ENCODE measurements at places on chromosomes 7 and 10. TPM values are rescaled to one million over a fixed set of nuclear protein-coding genes. Genes with fewer than 3 reads are reported as not detected.
A peak's percentile ranks its signal among the peaks of the same experiment; 100 is the strongest.

Gene RUFY2
- 37.3 TPM for total RNA-seq

Gene ITGB8
- 79.2 TPM for total RNA-seq

Gene APBB1IP
- 5.9 TPM for total RNA-seq

Gene NRG3
- not detected for total RNA-seq

GRCh38 chr10:45461034-45461433, 87.0 kb downstream of the ALOX5 start:
- DNase-seq = no peak

GRCh38 chr7:55237156-55237893, 127.8 kb upstream of the LANCL2 start:
- DNase-seq = no peak

DNA sequence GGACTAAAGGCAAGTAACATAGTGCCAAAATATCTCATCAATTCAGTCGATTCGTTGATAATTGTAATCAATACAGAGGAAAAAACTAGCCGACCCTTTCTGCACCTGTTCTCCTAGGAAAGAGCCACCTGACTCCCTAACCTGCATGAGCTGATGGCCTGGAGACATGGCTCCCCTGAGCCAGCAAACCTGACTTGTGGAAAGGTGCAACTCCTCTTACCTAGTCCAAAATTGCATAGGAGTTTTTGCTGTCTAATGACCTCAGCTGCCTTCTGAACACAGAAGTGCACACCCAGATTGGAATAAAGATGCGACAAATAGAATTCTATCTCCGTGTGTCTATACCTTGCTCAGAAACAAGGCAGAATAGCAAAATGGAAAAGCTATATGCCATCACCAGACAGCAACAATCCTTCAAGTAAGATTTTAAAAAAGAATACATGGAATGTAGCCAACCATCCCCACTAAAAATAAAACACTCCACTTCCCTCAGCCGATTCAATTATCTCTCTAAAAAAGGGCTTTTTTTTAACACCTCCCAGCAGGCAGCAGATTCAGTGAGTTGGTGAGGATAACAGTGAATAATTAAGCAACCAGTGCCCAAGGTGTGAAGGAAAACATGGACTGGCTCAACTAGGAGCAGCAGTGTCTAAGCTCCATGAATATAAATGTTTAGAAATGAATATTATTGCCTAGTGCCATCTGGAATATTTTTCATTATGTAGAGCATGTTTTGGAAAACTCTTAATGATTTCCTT, 26.6 kb upstream of the LMTK2 start:
- DNase-seq = no peak

GRCh38 chr10:102643336-102644065, 778 bp upstream of the TRIM8 start:
- peak; percentile 78 for DNase-seq

DNA sequence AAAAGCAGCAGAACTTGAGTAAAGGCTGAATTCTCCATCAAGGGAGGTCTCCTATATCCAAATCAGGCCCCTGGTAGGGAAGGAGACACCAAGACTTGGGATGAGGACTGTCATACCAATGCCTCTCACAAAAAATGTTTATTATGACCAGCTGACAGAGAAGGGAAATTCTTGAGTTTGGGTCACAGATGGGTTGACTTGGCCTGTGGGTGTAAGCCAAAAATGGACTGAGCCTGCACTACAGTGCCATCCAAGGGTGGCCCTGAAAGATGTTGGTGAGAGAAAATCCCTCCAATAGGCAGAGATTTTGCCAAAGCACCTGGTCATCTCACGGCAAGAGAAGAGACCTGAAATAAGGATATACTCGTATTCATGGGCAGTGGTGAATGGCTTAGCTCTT, 27.0 kb upstream of the PPIF start:
- no peak for DNase-seq

- DNase-seq = no peak
Observed at GRCh38 chr7:22945584-22945983, 68.3 kb downstream of the HYCC1 start.

DNA sequence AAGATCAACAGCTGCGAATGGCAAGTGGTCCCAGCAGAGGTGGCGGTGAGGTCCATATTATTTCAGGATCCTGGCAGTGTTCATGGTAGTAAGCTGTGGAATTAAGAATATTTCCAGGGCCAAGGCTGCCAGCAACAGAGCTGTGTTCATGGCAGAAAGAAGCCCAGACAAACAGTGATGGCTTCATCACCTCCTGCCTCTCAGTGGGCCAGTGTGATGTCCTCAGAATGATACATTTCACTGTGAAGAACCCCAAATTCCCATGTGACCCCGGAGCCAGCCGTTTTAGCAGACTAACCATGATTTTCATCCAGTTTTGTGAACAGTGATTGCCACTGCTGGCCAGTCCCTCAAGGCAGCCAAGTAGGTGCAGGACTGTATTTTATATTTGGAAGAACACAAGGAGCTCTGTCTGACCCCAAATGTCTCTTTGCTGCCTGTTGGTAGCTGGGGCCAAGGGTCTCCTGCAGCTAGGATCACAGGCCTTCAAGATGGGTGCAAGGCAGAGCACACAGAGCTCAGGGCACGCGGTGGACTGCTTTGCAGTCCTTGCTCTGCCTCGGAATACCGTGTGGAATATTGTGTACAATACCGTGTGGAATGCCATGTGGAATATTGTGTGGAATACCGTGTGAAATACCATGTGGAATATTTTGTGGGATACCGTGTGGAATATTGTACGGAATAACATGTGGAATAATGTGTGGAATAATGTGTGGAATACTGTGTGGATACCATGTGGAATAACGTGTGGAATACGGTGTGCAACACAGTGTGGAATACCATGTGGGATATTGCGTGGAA, 132.3 kb upstream of the CHST15 start:
- DNase-seq = no peak

GRCh38 chr7:100356416-100357068, 1.4 kb upstream of the PILRB start:
- DNase-seq = no peak

DNA sequence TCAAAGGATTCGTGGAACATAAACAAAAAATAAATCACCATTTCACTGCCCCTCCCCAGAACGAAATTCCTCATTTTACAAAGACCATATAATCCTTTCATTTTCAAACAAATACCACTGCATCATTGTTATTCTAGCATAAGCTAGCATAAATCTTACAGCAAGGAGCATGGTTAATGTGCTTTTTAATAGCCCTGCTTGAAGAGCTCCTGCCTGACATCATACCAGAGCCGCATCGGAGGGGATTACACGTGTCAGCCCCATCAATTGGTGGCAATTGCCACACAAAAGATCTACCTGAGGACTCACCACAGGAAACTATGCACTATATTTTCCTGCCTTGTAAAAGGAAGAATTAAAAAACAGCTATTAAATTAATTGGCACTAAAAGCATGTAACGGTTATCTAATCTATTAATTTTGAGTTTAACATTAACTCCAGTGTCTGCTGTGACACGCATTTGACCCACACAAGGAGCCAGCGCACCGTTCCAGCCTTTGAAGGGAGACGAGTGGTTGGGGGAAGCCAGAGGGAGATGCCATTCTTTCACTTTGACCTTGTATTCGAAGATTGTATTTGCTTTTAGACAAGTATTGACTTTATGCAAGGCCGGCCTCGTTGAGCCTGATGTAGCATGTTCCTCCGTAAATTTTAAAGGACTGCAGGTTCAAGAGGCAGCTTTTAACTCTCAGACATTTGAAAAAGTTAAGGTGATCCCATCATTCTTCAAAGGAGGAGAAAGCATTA, 261.1 kb upstream of the RNF32 start:
- no peak for DNase-seq

GRCh38 chr7:8146106-8146787, 115.7 kb downstream of the ICA1 start:
- DNase-seq = no peak

GRCh38 chr7:47690902-47691558, 109.1 kb upstream of the TNS3 start:
- DNase-seq = peak; percentile 90

DNA sequence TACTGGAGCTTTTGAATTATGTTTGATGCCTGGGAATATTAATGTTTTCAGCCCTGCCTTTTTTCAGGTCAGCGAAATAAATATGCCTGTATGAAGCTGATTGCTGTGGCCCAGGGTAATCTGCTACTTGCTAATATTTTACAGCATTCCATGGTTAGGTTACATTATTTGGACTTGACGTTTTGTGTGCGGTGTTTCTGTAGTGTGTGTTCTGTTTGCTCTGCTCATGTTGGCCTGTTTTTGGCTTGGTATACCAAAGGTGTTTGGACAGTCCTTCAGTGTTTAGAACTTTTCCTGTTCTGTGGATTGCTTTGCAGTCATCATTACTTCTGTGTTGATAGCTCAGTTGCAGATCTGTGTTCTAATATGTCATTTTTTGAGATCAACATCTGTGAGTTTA, 11.5 kb downstream of the ZRANB1 start:
- no peak for DNase-seq

DNA sequence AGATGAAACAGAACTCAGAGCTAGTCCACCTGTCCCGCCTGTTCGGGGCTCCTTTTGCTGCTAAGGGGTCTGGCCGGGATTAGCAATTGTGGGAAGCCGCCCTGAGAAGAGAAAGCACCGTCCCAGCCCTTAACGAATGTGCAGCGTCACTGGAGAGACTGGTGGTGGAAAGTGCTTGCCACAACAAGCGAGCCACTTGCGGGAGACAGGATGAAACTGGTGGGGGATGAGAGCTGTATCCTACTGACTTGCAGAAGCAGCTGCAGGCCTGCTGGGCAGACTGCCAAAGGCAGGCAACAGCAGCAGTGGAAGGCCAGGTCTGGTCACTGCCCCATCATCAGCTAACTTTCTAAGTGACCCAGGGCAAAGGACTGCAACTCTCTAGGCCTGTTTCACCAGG, 95.4 kb downstream of the FAM53B start:
- DNase-seq = peak; percentile 64

- DNase-seq = no peak
Observed at GRCh38 chr10:25701652-25702051, 232.4 kb upstream of the MYO3A start.

DNA sequence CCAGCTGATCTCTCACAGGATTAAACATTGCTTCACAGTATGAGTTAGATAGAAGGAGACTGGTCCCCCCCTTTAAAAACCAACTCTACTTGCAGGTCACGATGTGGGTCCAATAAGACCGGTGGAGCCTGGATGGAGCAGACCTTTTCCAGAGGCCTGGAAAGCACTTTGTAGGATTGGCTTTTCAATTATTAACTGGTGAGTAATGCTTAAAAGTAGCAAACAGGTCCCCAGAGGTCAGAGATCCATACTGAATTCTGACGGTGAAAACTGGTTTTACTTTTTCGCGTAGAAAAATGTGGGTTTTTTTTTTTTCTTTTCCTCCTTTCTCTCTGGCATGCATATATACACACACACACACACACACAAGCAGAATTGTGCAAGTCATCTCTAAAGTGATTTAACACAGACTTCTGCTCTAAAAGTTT, 74.9 kb upstream of the OGDHL start:
- DNase-seq = peak; percentile 44
